ENCODE measurements at places on chromosomes 3 and 15.
A peak's percentile ranks its signal among the peaks of the same experiment; 100 is the strongest.

- no peak for DNase-seq
Observed at GRCh38 chr3:28850186-28850585, 430.7 kb upstream of the RBMS3 start.

GRCh38 chr3:152399374-152399773, 130.6 kb downstream of the MBNL1 start:
- DNase-seq = no peak

GRCh38 chr15:28169366-28169765, 70.3 kb upstream of the OCA2 start:
- no peak for DNase-seq

DNA sequence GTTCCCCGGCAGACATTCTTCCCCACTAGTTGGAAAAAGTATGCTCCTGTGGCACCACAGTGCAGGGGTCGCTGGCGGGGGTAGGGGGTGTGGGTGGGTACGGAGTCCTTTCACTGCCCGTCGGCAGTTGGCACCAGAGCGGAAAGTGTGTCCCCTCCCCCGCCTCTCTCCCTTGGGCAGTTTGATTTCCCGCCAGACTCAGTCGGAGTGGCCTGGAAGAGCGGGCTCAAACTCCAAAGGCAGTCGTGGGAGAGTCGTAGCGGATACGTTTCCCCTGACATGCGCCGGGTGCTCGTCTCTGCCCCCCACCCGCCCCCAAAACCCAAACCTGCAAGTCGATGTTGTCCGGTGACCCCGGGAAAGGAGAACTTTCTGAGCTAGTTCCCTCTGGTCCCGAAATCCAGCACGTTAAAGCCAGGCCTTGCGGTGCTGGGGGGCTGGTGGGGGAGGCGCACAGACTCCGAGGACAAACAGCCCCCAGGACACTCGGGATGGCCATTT, 4.4 kb upstream of the FOXB1 start:
- no peak for DNase-seq

GRCh38 chr3:141049681-141050080, 1.5 kb upstream of the SPSB4 start:
- no peak for DNase-seq

DNA sequence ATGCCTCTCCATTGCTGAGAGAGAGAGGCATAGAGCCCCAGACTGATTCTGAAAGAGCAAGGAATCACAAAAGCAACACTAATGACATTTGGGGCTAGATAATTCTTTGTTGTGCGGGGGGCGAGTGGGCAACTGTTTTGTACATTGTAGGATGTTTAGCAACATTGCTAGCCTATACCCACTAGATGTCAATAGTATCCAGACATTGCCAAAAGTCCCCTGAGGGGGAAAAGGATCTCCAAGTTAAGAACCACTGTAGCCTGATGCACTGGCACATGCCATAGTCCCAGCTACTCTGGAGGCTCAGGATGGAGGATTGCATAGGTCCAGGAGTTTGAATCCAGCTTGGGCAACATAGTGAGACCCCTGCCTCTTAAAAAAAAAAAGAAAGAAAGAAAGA, 22.8 kb upstream of the GOLM2 start:
- no peak for DNase-seq

- DNase-seq = no peak
Observed at GRCh38 chr15:41480396-41481140, 13.1 kb upstream of the ITPKA start.

DNA sequence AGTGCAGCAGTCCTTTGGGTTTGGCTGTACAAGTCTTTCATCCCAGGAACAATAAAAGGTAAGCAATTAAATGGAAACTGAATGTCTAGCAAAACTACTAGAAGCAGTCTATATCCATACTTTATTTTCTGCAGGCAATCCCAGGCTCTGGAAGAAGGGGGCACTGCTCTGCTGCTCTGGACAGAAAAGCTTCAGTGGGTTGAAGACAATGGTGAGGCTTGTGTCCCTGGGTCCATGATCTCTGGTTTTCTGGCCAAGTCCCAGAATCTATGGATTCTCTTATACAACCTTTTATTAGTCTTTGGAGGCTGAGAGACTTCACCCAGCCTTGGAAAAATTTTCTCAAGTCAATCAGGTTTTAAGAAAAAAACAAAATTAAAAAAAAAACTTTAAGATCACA, 35.6 kb downstream of the SCAP start:
- peak; percentile 24 for DNase-seq

DNA sequence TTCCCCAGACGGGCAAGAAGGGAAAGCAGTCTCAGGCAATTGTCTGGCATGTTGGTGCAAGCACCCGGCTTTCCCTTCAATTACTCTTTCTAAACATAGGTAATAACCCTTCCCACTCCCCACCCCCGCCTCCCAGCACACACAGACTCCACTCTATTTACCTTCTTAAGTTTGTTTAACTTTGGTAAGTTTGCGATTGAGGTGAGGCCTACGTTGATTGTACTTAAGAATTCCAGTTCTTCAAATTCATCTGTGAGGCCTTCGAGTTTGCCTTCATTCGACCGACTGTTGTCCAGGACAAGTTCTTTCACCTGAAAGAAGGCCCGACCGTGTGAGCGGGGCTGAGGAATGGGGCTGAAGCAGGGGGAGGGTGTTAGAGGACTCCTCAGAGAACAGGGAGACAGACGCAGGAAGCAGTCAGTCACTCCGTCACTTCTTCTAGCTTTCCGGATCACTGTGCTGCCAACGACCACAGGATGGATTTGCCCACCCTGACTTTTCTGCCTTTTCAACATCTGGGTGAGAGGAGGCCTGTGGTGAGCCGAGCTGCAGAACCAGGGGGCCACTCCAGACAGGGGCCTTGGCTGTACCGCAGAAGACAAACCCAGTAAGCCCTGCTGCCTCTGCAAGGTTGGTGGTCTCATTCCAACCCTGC, 33.0 kb downstream of the ANP32A start:
- no peak for DNase-seq

GRCh38 chr3:16896820-16897219, 12.1 kb downstream of the PLCL2 start:
- no peak for DNase-seq

DNA sequence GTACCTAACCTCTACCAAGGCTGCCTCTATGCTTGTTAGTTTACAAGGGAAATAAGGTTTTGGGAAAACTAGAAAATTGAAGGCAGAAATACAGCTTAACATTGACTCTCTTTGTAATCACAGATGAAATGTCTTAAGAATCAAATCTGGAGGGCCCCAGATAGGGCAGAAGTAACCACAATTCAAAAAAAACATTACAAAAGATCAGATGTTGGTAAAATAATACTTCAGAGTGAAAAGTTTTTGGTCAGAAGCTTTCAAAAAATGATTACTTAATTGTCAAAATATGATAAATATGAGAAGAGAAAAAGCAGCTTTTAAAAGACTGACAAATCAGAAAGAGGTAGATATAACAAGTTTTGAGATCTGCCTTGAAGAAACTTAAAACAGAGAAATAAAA, 425.1 kb upstream of the NECTIN3 start:
- no peak for DNase-seq

- DNase-seq = peak; percentile 93
Observed at GRCh38 chr3:120497336-120497735, 46.5 kb upstream of the FSTL1 start.

- no peak for DNase-seq
Observed at GRCh38 chr15:66953523-66954229, 111.7 kb upstream of the SMAD3 start.

- DNase-seq = no peak
Observed at GRCh38 chr3:73121669-73122331, 60.3 kb downstream of the EBLN2 start.
